ENCODE measurements at places on chromosomes 6 and 20.
A peak's percentile ranks its signal among the peaks of the same experiment; 100 is the strongest.

DNA sequence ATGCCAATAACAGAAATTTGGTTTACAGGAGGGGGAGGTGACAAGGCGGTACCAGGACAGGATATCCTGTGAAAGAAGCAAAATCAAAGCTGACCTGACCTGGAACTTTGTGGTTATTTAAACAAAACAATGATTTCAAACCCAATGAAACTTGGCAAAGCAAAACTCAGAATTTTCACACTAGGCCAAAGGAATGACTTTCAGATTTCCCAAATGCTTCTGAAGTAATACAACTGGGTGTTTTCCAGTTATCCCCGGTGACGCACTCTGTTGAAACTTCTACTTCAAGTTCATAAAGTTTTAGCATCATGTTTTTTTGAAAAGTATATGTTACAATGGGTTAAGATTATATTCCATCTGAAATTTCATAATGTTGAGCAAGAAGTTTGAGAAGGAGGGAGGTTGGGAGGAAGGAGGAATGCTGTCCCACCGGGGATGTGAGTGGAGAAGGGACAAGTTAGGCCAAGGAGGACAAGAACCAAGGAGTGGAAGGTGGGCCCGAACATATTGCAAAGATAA lies 78.1 kb upstream of the TRAF3IP2 start:
- no peak for DNase-seq

GRCh38 chr20:62980970-62981369 lies 25.8 kb downstream of the BHLHE23 start:
- no peak for DNase-seq

DNA sequence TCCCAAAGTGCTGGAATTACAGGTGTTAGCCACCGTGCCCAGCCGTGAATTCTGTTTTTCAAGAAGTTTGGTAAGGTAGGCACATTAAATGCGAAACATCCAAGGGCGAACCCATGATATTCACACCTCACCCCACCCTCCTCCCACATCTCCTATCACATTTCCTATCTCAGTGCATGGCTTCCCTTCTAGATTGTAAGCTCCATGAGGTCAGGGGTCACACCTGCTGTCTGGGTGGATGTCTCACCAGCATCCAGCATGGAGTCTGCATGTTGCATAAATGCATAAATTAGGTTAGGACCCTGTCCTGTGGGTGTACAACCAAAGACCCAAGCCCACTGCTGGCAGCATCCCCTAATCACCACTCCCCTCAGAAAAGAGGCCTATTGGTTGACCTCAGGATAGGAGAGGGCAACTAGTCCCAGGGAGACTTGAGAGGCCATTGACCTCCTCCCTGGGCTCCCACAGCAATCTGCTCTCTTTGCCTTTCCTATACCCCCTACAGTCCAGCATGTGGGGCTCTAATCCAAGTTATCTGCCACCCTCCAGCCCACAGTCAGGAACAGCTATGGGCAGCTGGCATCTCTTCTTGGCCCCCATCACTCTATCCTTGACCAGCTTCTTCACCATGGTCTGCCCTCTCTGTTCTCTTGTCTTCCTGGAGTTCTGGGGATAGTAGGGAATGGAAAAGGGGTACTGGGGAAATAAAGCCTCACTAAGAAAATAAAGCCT lies 4.2 kb downstream of the PRRT1 start:
- no peak for DNase-seq

DNA sequence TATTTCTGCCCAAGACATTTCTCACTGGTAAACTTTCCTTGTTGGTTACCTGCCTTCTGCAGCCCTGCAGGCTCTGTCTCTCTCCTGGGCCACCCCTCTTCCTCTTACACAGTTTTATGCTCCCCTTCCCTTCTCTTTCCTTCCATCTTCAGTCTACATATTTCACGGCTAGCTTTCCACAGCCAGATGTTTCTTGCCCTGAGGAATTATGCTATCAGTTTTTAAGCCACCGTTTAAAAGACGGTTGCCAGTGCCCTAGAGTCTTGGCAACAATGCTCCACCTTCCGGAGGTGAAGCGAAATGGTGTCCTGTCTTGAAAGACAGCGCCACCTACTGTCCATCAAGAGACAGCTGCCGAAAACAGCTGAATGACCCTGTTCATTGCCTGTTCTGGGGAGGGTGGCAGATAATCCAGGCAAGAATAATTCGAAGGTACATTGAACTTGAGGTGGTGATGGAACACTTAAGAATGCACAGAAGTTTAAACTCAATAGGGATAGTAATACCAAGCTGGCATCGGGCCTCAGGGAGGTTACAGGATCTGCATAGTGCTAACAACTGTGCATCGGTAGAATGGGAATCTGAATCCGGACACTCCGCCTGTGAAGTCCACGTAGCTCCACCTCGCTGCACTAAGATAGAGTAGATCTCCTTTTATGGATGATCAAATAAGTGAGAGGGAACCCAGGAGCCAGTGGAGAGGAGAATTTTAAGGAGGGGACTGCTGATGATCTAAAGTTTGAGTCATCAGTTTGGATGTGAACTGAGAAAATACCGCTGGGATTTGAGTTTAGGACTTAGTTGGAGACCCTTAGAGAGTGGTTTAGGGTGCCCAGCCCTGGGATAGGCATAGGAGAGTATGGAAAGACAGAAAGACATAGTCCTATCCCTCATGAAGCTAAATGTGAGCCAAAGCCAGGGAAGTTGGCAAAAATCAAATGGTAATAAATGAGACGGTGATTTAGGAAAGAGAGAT lies 4.8 kb upstream of the TRIM40 start:
- peak; percentile 81 for DNase-seq

DNA sequence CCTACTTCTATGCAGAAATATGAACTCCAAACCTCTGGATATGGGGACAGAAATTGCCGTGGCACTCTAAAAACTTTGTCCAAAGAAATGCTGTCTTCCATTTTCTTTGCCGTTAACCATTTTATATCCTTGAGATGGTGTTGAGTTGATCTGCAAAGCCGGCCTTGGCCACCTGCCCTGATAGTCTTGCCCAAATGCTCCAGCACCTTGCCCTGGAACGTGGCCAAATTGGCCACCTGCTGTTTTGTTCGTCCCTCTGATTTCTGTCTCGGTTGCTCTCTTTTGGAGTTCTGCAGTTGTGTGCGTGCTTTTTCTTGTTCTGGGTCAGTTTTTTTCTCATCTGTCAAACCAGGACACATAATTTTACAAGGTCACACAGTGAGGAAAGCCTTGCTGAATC lies 239.7 kb upstream of the GMDS start:
- no peak for DNase-seq

DNA sequence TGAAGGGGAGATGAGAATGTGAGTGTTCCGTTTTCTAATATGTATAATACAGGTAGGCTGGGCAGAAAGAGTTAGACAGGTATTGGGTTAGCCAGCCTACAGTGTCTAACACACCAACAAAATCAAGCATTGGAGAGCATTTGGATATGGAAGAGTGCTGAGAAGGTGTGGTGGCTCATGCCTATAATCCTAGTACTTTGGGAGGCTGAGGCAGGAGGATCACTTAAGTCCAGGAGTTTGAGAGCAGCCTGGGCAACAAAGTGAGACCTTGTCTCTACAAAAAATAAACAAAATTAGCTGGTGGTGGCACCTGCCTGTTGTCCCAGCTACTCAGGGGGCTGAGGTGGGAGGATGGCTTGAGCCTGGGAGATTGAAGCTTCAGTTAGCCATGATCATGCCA lies 38.6 kb upstream of the SLC23A2 start:
- no peak for DNase-seq

- DNase-seq: no peak
Observed at GRCh38 chr6:72746276-72746675, 124.4 kb downstream of the KCNQ5 start.

GRCh38 chr20:44566018-44566417 lies 16.4 kb upstream of the PKIG start:
- DNase-seq: no peak

- no peak for DNase-seq
Observed at GRCh38 chr6:127117979-127118297, 533 bp upstream of the RSPO3 start.

DNA sequence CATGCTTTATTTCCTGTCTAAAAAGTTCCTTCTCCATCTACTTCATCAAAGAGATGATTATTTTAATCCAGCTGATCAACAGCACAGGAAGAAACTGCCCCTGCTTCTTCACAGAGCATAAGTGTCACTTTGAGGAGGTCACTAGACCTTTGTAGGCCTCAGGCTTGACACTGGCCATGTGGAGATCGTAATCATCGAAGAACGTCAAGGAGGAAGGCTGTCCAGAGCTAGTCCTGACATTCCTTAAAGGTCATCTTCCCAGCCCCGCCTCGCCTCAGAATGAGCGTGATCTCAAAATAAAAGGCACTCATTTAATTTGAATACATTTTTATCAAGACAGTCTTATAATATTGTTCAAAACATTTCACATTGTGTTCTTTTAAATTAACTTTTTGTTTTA lies 445.7 kb upstream of the CDH4 start:
- no peak for DNase-seq

Measured in hematopoietic multipotent progenitor cell (in vitro differentiated cells).